ENCODE measurements at places on chromosomes 7 and 10.
A peak's percentile ranks its signal among the peaks of the same experiment; 100 is the strongest.

DNA sequence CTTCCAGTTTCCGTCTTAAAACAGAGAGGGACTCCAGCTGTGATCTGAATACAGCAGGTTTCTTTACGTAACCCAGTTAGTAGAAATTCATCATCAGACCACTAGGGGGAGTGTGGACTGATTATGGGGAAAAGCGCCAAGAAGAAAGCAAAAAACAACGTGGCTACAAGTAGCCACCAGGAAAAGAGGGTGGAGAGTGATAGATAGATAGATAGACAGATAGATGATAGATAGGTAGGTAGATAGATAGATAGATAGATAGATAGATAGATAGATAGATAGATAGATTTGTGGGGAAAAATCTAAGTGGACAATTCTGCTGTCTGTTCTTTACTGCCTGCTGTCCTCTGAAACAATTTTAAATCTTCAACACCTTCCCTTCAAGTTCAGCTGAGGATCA, 12.7 kb upstream of the AKR1B10 start:
- DNase-seq = peak; percentile 71

DNA sequence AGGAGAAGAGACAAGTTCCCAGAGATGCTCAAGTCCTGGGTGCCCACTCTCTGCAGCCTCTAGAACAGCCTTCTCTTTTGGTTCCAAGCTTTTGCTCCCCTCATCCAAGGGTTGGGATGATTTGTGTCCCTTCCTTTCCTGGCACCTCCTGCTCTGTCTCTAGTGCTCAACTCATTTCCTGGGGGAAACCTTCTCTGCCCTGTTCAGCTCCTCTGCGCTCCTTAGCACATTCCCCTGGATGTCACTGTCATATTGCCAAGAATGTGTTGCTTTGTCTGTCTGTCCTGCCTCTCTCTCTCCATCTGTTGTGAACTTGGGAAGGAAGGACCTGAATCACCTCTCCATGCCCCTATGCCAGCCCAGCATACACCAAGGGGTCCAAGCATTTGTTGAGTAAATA, 5.1 kb upstream of the LBX1 start:
- no peak for DNase-seq

DNA sequence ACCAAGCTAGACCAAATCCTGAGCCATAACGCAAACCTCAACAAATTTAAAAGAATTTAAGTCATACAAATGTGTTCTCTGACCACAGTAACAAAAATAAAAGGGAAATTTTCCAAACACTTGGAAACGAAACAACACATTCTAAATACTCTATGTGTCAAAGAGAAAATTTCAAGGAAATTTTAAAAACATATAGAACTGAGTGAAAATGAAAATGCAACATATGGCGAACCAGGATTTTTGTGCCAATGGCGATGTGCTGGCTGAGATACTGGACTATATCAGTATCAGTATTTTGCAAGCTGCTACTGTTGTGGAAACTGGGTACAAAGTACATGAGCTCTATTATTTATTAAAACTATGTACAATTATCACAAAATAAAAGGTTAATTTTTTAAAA, 34.1 kb downstream of the KNDC1 start:
- DNase-seq = no peak

- no peak for DNase-seq
Measured at GRCh38 chr10:49761201-49761788, 828 bp downstream of the OGDHL start.

DNA sequence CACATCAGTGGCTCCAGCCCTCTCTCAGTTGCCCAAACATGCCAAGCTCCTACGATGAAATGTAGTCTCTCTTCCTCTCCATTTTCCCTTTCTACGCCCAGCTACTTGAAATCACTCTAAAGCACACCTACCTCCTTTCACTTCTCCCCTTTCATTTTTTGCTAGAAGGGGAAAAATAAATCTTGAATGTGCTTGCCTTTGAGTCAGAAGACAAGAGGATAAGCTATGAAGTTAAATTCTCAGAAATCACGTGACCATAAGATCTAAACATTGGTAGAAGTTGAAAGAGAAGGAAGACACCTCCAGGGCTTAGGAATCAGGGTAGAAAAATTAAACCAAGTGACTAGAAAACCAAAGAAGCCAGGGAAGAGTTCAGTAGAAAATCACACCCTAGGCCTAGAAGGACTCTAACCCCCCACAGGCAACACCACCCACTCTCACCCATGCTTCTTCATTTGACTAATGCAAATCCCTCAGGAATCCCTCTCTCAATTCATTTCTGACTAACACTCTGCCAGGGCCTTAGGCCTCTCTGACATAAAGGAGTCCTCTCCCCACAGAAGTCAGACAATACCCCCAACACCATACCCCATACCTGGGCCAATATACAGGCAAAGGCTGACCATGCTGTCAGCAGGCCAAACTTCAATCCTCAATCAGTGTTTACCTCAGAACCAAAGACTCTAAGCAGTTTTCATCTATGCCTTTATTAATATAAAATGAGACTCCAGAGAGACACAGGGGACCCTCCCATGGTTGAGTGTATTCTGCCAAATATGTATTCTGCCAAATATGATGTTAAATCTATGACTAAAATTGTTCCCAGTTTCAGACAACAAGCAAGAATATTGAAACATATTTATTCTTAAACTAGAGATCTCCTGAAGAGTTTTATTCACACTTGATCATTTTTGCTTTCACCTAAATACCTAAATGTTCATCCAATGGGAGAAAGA, 84.8 kb downstream of the ELMO1 start:
- DNase-seq = no peak

- DNase-seq = no peak
Measured at GRCh38 chr7:71584256-71584655, 452.3 kb downstream of the GALNT17 start.

Measured in astrocyte of the cerebellum (primary cell).